ENCODE measurements at places on chromosomes 1 and 21.

DNA sequence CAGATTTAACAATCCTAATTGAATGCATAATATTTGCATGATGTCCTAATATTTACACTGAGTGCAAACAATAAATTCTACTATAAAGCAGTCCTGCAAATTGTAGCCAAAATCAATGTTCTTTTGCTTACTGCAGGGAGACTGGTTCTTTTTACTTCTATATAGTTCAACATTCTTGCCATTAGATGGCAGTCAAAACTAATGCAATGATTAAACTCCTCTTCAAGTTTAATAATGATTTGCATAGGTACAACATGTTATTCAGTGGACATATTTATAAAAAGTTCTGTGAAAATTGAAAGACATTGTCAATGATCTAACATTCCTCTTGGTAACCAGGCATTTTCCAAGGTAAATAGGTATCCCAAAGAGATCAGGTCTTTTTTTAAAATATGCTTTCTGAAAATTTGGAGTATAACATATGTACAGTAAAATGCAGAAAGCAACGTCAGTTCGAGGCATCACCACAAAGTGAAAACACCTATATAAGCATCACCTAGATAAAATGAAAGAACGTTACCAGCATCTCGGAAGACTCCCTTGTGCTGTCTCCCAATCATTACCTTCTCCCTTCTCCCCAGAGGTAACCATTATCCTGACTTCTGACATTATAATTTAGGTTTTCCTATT, 9.8 kb upstream of the FNBP1L start:
- DNase-seq: no peak

GRCh38 chr1:94970783-94971182, 43.9 kb upstream of the CNN3 start:
- no peak for DNase-seq

DNA sequence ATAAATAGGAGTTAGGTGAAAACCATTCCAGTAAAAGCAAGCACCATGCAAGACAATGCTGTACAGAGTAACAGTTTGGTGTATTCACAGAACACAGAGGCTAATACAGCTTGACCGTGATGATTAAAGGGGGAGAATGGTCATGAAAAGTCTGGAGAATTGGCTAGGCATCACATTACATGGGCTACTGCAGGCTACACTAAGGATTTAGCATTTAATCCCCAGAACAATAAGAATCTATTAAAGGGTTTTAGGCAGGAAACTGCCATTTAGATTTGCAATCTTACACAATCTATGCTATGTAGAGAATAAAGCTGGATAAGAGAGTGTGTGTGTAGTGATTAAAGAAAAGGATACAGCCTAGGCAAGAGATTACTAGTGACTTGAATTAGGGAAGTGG, 30.6 kb downstream of the HFM1 start:
- no peak for DNase-seq

GRCh38 chr21:43301409-43302061, 125.4 kb downstream of the SIK1 start:
- no peak for DNase-seq

DNA sequence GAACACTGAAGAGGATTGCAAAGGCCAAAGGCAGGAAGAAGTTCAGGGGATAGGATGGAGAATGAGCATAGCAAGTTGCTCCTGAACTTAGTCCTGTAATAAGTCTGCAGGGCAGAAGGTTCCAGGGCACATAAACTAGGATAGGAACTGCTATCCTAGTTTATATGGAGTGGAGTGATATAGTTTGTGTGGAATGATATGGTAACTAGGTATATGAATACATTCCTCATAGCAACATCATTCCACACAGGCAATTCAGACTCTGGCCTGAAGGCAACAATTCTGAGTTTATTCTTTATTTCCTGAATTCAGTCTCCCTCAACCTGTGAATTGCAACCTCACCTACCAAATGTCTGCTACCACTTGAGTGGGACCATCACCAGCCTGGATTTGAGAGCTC, 154.9 kb upstream of the GREM2 start:
- DNase-seq: no peak

DNA sequence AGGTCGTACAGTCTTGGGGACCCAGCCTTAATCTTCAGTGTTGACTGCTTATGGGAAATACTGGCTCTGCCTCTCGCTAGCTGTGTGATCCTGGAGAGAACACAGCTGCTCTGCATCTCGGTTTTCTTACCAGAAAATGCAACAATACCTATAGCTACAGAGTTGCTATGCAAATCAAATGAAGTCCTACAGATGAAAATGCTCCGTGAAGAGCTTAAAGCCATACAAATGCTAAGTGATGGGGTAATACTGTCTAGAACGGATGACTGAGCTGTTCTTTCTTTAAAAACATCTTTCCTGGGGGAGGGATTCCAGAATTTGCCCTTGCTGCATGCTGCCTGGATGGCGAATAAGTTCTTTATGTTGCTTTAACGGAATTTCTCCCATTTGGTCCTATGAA, 132.0 kb downstream of the ZBTB18 start:
- DNase-seq: no peak

DNA sequence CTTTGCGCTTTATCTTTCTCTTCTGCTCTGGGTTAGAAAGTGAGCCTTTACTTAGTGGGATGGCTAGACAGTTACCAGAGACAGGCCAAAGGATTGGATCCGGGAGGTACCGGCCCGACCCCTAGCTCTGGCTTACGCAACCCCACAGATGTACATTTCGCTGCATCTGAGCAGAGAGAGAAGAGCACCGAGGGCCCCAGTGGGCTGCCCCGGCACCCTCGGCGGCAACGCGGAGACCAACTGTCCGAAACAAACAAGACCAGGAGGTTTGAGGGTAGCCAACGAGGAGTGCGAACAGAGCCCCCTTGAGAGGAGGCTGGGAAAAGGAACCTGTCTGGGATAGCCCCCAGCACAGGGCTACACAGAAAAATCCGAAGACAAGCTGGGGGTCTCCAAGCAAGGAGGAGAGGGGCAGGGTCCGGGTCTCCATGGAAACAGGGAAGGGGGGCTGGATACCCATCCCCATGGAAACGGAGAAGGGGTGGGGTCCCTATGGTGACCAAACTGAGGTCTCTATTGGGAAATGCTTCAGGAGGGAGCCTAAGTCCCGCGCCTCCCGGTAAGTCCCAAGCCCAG, 373 bp downstream of the MTF1 start:
- no peak for DNase-seq

DNA sequence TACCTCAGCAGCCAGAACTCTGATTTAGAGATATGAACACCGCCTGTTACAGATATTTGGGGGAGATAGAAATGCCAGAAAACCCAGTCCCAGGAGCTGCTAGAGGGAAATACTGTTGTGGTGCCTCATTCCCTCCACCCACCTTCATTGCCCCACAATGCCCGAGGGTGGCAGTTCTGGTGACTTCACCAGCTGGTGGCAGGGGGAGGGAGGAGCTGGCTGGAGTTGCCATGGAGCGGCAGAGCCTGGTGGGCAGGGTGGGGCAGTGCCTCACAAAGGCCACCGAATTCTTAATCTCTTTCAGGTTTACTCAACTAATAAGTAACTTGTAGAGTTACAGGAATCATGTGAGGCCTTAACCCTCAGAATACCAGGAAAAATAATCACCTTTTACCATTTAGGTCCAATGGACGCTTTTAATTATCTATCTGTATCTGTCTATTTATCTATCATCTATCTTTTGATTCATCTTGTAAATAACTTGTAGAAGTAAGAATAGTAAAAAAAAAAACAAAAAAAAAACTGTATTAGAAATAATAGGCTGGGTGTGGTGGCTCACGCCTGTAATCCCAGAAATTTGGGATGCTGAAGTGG, 11.7 kb upstream of the S100A11 start:
- DNase-seq: no peak

- no peak for DNase-seq
These were observed 59.9 kb upstream of the CDC42BPA start for GRCh38 chr1:227378181-227378580.

DNA sequence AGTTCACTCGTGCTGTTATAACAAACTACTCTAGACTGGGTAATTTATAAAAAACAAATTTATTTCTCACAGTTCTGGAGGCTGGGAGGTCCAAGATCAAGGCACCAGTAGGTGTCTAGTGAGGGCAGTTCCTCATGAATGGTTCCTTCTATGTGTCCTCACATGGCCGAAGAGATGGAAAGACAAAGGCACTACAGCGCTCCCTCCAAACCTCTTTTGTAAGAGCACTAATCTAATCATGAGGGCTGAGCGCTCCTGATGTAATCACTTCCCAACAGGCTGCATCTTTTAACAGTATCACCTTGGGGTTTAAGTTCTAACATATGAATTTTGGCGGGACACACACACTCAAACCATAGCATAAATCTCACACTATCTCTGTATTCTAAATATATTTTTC, 54.0 kb upstream of the KANK4 start:
- DNase-seq: no peak

GRCh38 chr1:165947797-165948455, 120.5 kb downstream of the UCK2 start:
- DNase-seq: no peak

- no peak for DNase-seq
These were observed 645 bp downstream of the ATP6V0B start for GRCh38 chr1:43975249-43975961.

DNA sequence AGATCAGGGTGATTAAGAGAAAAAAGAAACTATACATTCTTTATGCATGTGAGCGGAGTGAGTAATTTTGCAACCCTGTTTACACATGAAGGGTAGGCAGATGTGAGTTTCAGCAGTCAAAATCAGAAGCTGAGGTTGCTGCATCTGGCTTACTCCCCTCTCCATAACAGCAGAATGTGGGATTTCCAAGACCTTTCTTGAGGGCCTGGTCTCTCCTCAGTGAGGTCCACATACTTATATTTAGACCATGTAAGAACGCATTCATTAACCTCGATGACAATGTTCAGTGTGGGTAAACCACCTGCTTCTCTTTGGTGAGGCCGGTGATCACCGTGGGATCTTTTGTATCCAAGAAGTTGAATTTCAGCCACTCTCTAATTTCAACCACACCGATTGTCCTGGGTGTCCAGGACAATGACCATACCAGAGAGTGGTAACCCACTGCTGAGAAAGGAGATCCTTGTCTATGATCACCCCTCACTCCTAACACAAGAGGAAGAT, 18.7 kb upstream of the RAP1A start:
- DNase-seq: no peak

DNA sequence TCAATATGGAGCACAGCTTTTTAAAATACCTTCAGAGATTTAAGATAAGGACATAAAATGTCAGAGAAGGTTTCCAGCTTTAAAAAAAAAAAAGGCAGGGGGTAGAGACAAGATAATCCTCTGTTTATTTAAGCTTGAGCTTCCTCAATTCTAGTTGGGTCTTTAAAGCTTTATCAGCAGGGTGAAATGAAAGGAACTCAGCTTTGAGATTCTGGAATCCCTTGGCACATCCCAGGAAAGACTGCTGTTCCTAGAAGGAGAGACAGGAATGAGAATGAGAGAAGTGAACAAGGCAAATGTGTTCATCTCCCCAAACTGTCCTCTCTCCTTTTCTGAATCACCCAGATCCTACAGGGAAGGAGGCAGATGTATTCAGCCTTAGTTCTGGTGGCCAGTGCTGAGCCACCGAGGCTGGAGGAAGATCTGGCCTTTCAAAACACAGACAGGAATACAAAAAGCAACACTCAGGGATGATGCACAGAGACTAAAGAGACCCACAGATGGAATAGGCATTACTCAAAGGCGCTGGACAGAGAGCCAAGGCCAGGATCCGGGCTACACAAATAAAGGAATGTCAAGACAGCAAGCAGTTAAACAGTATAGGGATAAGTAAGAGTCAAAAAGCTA, 385.8 kb upstream of the DUSP10 start:
- DNase-seq: no peak

DNA sequence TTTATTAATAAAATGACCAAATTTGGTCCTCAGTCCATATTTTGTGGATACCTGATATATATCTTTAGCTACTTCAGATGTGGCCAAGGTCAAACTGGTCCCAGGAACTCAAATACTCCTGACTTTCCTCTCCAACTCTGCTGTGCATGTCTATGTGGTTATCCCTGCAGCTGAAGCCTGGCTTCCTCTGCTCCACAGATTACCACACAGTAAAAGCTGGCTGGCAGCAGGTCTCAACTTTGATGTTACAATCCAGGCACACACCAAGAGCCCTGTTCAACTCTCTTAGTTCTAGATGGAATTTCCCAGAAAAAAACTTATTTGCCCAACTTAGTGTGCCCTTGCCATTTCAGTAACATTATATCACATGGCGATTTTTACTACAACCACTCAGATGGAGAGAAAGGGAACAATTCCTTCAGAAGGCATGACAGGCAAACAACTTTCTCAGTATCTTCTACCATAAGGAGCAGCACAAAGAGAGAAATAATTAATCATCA, 479.5 kb downstream of the PLPP3 start:
- DNase-seq: no peak

DNA sequence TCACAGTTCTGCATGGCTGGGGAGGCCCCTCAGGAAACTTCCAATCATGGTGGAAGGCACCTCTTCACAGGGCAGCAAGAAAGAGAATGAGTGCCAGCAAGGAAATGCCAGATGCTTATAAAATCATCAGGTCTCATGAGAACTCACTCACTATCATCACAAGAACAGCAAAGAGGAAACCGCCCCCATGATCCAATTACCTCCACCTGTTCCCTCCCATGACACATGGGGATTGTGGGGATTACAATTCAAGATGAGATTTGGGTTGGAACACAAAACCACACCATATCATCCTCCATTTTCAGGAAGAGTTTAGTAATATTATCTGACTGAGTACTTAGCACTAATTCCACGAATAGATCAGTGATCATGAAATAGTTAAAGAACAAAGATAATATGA, 244.2 kb downstream of the LMO4 start:
- no peak for DNase-seq

DNA sequence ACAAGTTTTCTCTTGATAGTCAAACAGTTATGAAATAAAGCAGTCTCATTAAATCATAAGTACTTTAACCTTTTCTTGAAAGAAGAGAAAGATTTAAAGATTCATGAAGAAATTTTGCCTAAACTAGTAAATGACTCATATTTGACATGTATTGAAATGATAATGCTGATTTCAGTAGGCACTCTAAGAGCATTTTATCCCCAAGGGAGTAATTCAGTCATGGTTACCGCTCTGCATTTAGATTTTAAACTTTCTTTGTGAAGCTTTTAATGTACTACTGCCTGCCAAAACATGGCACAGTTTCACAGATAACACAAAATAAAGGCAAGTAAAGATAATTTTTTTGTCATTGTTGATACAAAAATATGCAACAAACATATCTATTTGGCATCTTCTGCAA, 6.8 kb downstream of the USH2A start:
- DNase-seq: no peak

Data from stimulated activated CD8-positive, alpha-beta memory T cell treated with anti-CD3 and anti-CD28 coated beads, Interleukin-15, amount 100 ng/mL, for 24 hours (primary cell).